GM13977 (cell line): ENCODE measurements at places on chromosomes 6 and 20.

DNA sequence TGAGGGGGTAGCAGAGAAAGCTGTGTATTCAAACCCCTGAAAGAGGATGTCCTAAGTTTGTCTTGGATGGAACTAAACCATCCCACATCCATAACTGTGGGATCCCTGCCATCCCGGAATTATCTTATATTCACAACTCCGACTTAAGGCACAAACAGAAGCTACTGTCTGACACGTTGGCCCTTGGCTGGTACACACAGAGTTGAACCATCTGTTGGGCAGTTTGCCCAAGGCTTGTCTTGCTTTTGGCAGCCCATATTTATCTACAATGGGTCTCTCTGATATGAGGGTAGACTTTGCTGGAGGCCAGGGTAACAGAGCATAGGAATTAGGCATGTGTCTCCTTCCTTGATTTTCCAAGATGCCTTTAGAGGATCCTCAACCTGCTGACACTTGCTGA is 116.6 kb upstream of the PROKR2 start:
- DNase-seq: no peak

DNA sequence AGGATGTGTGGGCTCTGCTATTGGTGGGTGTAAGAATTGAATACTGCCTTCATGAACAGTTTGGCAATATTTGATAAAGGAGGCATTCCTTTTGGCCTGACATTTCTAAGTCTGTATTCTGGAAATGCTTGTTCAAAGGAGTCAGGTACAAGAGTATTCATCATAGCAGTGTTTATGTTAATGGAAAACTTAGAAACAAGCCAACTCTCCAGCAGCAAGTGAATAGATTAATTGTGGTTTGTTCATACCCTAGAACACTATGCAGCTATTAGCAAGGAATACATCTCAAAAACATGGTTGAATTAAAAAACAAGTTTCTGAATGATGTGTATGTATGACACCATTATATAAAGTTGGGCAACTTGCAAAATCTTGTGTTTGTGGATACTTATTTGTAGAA is 195.8 kb downstream of the ZFAND3 start:
- DNase-seq: no peak

DNA sequence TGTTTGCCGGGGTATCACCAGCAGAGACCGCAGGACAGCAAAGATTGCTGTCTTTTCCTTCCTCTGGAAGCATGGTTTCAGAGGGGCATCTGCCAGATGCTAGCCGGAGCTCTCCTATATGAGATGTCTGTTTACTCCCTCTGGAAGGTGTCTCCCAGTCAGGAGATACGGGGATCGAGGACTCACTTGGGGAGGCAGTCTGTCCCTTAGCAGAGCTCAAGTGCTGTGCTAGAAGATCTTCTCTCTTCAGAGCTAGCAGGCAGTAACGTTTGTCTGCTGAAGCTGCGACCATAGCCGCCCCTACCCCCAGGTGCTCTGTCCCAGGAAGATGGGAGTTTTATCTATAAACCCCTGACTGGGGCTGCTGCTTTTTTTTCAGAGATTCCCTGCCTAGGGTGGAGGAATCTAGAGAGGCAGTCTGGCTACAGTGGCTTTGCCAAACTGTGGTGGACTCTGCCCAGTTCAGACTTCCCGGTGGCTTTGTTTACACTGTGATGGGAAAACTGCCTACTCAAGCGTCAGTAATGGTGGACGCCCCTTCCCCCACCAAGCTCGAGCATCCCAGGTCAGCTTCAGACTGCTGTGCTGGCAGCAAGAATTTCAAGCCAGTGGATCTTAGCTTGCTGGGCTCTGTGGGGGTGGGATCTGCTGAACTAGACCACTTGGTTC is 133.0 kb upstream of the FLRT3 start:
- no peak for DNase-seq

DNA sequence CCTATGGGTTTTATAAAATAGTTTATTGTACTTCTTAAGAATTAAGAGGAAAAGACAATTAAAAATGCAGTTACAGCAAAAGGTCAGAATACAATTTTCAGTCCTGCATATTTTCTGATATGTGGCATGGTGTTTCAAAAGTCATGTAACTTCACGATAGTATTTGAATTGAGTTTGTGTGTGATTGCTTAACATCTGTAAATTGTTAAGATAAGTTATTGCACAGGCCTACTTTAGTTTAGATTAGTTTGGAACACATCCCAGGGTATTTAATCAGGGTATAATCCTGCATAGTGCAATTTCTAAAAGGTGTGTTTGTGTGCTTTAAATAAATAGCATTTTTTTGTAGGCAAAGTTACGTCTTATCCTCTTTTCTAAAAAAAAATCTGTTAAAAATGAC is 289.6 kb downstream of the RIMS1 start:
- DNase-seq: no peak

DNA sequence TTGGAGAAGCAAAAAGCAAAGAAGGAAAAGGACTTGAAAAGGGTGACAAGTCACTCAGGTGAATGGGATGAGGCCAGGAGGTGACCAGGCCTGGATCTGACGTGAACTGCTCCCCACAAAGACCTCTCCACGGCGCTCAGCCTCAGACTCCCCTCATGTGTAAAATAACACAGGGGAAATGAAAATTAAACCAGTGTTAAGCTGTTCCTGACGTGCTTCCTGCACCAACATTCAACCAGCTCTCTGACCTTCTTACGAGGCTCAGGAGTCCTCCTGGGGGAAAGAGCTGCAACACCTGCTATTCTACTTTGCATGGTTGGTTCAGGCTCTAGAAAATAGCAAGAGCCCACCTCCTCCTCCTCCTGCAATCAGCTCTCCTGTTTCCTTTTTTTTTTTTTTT is 256.7 kb downstream of the ATXN1 start:
- DNase-seq: no peak

GRCh38 chr6:138443979-138444378 is 40.0 kb downstream of the HEBP2 start:
- DNase-seq: no peak

DNA sequence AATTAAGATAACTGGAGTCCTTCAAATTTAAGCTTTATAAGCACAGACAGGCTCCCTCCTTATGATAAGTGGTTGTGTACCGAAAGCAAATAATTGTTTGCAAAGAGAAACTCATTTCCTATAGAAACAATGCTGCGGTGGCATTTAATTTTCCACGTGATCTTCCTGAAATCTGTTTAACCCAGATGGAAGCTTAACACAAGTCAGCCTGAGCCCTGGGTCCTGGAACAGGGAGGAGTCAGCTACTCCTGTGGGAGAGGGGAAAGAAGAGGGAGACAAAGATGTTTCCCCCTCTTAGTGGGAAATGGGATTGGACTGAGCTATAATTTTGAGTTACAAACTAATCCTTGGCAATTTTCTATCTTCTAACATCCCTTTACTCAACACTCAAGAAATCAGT is 136.5 kb downstream of the ELOVL4 start:
- no peak for DNase-seq

DNA sequence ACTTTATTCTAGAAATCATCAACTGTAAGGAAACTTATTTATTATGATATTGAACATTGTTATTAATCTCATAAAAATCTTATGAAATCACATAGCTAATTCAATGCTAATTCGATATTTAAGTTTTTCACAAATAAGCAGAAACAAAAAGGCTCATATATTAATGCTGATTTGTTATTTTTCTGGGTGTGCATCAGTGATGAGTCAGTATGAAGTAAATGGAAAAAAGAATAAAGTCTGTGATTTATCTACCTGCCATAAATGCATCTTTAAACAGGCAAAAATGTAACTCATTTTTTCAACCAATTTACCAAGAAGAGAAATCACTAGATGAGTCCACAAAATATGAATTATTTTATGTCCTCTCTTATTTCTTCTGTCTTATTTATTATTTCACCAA is 253.5 kb downstream of the PTPRK start:
- DNase-seq: no peak

- DNase-seq: no peak
Measured at GRCh38 chr6:56685102-56685733, 42.5 kb upstream of the DST start.

GRCh38 chr6:168037856-168038255 is 40.4 kb downstream of the KIF25 start:
- DNase-seq: no peak

DNA sequence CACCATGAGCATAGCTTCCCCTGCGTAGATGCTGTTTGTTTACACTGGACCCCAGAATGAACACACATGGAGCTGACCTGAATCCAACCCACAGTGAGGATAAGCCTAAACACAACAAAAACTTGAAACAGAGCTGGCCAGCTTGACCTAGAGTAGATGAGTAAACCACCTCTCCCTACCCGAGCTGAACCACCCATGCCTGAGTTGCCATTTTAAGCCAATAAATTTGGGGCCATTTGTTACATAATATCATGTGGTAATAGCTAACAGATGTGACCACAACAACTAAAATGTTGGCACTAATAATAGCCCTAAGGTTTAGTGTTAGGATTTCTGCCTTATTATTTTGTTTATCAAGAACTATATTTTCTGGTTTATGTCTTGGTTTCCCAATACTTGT is 103.2 kb upstream of the GRIK2 start:
- DNase-seq: no peak

GRCh38 chr6:12069891-12070529 is 57.9 kb downstream of the HIVEP1 start:
- no peak for DNase-seq

DNA sequence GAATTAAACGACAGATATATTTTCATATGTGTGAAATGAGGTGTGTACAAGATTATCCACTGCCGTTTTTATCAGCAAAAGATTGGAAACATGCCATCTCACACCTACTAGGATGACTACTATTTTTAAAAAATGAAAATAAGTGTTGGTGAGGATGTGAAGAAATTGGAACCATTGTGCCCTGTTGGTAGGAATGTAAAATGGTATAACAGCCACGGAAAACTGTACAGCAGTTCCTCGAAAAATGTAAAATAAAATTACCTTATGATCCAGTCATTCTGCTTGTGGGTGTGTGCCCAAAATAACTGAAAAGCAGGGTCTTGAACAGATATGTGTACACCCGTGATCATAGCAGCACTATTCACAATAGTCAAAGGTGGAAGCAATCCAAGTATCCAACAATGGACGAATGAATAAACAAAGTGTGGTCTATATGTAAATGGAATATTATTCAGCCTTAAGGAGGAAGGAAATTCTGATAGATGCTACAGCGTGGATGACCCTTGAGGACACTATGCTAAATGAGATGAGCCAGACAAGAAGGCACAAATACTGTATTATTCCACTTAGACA is 27.0 kb upstream of the CCN5 start:
- no peak for DNase-seq

DNA sequence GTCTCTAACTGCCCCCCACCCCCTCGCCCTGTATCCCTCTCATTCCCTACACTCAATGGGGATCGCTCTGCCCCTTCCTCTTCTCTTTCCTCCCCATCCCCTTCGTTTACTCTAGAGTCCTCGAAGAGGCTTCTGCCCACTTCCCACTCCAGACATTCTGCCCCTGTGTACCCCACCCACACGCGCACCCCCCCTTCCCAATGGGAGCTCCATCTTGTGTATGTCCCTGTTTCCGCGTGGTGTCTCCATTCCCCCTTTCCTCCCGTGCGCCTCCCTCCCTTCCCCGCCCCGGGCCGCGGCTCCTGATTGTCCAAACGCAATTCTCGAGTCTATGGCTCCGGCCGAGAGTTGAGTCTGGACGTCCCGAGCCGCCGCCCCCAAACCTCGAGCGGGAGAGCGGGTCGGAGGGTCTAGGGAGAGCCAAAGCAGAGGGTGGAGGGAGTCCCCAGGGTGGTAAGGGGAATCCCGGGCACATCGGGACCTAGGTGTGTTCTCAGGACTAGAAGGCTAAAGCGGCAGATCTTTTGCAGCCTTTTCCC is 679 bp upstream of the RING1 start:
- no peak for DNase-seq

DNA sequence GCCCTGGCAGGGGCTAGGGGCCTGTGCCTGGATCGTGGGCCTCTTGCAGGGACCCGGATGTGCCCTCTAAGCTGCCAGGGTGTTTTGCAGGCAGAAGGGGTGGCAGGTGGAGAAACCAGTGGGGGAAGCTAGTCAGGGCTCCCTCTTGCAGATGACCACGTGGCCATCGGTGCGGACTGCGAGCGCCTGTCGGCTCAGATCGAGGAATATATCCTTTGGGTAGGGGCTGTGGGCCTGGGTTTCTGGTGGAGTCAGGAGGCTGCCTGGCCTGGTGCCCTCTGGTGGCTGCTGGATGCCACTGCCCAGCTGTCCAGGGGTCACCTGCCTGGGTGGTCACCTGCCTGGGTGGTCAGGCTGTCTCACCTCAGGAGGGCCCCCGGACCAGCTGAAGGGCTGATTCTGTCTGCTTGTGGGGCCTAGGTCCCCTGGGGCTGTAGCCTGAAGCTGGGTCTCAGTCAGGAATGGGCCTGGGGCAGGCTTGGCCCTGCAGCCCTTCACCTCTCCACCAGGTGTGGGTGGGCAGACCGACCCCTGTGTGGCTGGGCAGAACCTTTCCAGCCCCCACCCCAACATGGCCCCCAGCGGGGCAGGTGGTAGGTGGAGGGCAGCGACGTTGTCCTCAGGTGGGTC is 6.7 kb downstream of the TCEA2 start:
- DNase-seq: peak; percentile 77

DNA sequence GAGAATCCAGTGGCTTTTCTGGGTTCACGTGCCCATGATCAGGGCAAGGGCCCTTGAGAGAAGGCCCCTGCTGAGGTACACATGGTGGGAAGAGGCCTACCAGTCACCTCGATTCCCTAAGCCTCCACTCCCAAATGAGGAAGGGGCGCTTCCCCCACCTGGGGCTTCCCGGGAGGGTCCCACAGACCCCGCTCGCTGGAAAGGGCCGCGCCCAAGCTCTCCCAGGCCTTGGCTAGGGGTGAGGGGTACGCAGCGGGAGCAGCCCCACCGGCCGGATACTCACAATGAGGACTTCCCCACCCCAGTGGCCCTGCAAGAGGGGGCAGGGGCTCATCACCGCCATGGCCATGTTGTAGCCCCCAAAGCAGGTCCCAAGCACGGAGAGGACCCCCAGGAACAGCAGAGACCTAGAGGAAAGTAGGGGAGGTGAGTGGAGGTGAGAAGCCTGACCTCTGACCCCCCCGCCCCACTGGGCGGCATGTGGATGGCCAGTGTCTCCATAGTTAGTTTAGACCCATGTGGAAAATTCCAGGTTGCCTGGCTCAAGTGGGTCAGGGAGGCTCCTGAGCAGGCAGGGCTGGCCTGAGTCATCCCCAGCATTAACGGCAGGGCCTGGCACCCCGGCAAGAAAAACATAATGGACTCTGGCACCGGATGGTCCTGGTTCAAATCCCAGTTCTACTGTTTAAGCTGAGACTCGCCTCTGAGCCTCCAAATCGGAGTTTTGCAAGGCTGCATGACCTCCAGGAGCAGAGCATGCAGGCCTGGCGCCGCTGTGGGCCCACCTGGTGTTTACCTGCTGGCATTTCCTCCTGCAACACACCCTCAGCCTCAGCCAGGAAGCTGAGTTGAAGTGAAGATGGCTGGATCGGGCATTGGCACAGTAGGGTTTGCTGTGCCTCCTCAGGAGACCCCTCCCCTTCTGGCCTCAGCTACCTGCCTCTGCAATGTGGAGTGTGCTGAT is 6.6 kb downstream of the SLC52A3 start:
- DNase-seq: no peak
